CD4-positive, alpha-beta T cell (primary cell): ENCODE measurements at places on chromosomes 6 and 20. TPM values are rescaled to one million over a fixed set of nuclear protein-coding genes. Genes with fewer than 3 reads are reported as not detected.

AK9 gene
- total RNA-seq = 5.3 TPM

GRCh38 chr6:145891126-145891525 is 73.0 kb downstream of the SHPRH start:
- H3K4me3 ChIP-seq = no peak overlapping the region
- H3K27ac ChIP-seq = no peak overlapping the region
- DNase-seq = no peak
- no peaks in the 10 kb centered on the region for H3K27me3 ChIP-seq
- peaks cover 43% of the 10 kb centered on the region for H3K36me3 ChIP-seq

DNA sequence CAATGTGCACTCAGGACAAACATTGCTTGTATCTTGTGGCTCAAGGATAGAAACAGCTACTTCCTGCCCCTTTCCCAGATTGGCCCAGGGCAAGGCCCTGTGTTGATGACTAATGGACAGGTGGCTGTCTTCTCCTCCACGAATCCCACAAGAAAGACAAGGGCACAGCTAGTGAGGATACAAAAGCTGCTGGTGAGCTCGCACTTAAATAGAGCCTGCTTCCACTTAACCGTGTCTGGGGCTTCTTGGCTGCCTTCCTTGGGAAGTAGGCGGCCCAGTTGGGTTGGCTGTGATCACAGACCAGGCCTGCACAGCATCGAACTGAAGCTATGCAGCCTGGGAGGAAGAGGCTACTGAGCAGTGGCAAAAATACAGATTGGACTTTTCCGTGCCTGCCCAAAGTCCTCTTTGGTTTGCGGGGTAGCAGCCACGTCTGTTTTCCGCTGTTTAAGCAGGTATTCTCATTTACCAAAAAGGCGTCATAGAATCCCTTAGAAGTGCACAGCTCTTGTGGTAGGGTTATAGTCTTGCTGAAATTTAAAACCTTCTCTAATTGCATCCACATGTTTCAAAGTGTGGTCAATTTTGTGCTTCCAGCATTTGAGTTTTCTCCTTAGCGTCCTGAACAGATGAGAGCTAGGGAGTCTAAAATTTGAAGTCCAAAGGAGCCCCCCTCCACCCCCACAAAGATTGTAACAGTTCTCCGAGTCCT is 23.0 kb upstream of the NAA20 start:
- H3K4me1 ChIP-seq = no peaks in the 10 kb centered on the region
- no peak overlapping the region for H3K4me3 ChIP-seq
- no peak overlapping the region for H3K27ac ChIP-seq
- H3K36me3 ChIP-seq = no peaks in the 10 kb centered on the region

GRCh38 chr20:4088766-4089165 is 73.4 kb upstream of the RNF24 start:
- DNase-seq = no peak
- no peak overlapping the region for H3K4me3 ChIP-seq
- no peak overlapping the region for H3K27ac ChIP-seq

GRCh38 chr6:25279748-25280343 is 672 bp downstream of the CARMIL1 start:
- DNase-seq = no peak
- H3K36me3 ChIP-seq = no peaks in the 10 kb centered on the region
- peak overlapping the region; percentile 64 for H3K4me3 ChIP-seq
- H3K27ac ChIP-seq = peak overlapping the region; percentile 47

DNA sequence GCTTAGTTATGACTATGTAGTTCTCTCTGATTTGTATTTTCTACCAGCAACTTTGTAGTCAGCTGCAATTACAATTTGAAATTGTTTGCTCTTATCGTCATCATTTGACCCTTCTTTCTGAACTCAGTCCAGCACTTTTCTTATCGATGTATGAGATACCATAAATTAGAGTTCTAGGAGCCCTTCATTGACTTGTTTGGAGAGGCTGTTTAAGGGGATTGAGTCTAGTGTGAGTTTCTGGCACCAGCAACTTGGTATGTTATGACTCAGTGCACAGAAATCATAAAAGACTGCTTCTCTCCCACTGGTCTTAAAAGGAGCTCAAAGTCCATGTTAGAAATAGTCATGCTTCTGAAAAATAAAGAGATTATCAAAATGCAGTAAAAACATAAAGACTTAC is 190.3 kb downstream of the TENT5A start:
- no peak overlapping the region for H3K27ac ChIP-seq
- no peaks in the 10 kb centered on the region for H3K4me1 ChIP-seq
- H3K36me3 ChIP-seq = no peaks in the 10 kb centered on the region
- H3K4me3 ChIP-seq = no peak overlapping the region

GRCh38 chr6:17299750-17300149 is 18.6 kb downstream of the RBM24 start:
- no peaks in the 10 kb centered on the region for H3K27me3 ChIP-seq
- no peaks in the 10 kb centered on the region for H3K36me3 ChIP-seq
- H3K27ac ChIP-seq = no peak overlapping the region
